ENCODE measurements at places on chromosomes 5 and 9.

- DNase-seq: no peak
Observed at GRCh38 chr9:127931092-127931881, 710 bp upstream of the PIP5KL1 start.

GRCh38 chr9:2260417-2261306, 245.5 kb downstream of the SMARCA2 start:
- no peak for DNase-seq

GRCh38 chr5:10565785-10566542, 2.1 kb downstream of the ANKRD33B start:
- DNase-seq: no peak

DNA sequence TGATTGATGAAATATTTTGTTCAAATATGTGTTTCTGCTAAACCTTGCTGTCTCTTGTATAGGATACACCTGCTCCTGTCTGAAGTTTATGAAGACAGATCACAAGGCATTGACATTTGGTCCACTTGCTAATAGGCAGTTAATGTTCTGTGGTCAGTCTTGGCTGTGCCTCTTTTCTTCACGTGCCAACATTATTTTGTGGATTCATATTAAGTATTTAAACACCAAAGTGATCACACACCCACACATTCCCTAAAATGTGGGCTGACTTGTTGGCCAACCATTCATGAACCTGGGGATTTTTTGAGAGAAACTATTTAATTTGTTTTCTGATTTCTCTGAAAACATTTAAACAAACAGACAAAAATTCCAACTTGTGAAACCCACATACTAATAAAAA, 33.7 kb downstream of the ZNF462 start:
- DNase-seq: no peak

DNA sequence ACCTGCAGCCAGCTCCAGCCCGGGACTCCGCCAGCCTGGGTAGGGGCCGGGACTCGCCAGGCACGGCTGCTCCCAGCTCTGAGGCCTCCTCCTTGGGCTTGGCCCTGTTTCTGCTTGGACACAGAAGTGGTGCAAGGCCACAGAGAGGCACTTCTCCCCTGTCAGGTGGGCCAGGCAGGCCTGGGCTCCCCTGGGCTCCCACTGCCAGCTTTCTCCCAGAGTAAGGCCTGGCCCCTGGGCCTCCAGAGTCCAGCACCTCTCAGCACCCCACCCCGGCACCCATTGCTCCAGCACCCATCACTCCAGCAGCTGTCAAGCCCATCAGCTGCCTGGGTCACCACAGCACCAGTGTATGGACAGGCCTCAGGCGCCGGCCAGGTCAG, 71.1 kb upstream of the LRRTM2 start:
- no peak for DNase-seq

GRCh38 chr5:112917453-112917995, 4.5 kb downstream of the REEP5 start:
- no peak for DNase-seq

GRCh38 chr9:20863945-20864344, 167.5 kb downstream of the HACD4 start:
- DNase-seq: no peak

GRCh38 chr9:37971108-37971459, 67.2 kb upstream of the SLC25A51 start:
- DNase-seq: no peak
